ENCODE measurements at places on chromosomes 7 and 10.

- no peak for DNase-seq
Measured at GRCh38 chr10:133461027-133461426, 7.3 kb downstream of the SCART1 start.

GRCh38 chr7:28996836-28997235 lies 38.7 kb upstream of the TRIL start:
- no peak for DNase-seq

DNA sequence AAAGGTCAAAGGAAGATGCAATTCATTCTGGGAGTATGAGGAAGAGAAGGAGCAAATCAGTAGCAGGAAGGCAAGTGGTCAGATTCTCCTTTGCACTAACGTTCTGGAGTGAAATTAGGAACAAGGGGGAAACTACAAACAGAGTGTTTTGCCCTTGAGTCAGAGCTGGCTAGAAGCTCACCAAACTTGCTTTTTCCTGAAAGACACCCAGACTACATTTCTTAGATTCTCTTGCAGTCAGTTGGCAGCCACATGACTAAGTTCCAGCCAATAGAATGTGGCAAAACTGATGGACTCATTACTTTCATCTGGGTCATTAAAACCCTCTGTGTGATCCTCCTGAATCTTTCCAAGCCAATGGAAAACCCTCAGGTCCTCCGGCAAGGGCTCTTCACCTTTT lies 18.6 kb upstream of the DLX5 start:
- DNase-seq: no peak

DNA sequence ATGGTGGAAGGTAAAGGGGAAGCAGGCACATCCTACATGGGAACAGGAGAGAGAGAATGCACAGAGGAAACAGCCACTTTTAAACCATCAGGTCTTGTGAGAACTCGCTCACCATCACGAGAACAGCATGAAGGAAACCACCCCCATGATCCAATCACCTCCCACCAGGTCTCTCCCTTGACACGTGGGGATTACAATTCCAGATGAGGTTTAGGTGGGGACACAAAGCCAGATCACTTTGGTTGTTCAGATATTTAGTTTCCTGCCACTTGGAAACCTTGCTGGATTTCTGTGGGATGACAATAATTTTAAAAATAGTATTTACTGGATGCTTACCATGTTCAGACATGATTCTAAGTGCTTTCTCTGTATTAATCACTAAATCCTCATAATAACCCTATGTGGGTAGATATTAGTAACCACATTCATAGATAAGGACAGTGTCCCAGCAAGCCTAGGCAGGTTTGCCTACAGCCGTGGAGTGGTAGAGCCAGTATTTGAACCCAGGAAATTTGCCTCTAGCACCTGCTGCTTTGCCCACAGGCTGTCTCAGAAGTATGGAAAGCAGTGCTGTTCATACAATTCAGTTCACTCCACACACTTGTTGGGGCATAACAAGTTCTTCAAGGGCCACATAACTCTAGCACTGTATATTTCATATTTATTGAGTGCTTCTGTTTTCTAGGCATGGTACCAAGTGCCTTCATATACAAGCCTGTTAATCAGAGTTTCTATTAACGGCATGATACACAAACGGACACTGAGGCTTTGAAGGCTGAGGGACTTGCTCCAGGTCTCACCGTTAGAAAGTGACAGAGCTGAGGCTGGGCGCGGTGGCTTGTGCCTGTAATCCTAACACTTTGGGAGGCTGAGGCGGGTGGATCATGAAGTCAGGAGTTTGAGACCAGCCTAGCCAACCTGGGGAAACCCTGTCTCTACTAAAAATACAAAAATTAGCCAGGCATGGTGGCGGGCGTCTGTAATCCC lies 8.3 kb downstream of the TLL2 start:
- DNase-seq: no peak

GRCh38 chr10:62050893-62051433 lies 149.5 kb downstream of the ARID5B start:
- peak; percentile 91 for DNase-seq
